ENCODE measurements at places on chromosomes 7 and 10.

DNA sequence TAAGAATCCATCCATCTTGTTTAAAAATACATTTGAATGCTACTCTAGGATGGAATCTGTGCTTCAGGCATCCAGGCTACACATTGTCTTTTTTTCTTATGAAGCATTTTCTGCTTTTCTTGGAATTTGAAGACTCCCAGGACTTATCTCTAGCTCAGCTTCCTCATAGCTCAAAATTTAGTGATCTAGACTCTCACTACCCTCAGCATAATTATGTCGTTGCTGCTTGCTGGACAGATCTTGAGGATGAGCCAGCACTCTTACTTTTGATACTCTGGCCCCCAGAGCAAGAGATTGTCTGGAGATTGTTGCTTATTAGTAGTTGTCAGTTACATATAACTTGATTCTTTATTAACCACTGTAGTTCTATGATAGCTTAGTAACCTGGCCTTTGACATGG lies 83.3 kb upstream of the FGL2 start:
- DNase-seq = no peak

DNA sequence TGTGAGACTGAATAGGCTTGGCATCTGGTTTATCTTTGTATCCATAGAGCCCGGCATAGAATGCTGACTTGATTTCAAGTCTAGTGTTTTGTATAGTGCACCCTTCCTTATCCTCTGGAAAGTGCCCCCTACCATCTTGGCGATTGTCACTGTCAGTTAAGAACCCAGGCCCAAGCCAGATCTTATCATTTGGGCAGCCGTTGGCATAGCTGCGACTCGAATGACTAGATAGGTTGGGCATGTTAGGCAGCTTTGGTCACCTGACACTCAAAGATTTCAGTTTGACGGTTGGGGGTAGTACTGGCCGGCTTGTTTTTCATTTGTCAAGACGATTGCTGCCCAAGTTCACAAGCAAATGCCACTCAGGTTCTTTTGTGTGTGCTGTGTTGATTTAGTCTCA lies 6.6 kb downstream of the NIPSNAP2 start:
- no peak for DNase-seq

- DNase-seq = no peak
Observed at GRCh38 chr10:99621454-99622251, 1.4 kb upstream of the SLC25A28 start.

DNA sequence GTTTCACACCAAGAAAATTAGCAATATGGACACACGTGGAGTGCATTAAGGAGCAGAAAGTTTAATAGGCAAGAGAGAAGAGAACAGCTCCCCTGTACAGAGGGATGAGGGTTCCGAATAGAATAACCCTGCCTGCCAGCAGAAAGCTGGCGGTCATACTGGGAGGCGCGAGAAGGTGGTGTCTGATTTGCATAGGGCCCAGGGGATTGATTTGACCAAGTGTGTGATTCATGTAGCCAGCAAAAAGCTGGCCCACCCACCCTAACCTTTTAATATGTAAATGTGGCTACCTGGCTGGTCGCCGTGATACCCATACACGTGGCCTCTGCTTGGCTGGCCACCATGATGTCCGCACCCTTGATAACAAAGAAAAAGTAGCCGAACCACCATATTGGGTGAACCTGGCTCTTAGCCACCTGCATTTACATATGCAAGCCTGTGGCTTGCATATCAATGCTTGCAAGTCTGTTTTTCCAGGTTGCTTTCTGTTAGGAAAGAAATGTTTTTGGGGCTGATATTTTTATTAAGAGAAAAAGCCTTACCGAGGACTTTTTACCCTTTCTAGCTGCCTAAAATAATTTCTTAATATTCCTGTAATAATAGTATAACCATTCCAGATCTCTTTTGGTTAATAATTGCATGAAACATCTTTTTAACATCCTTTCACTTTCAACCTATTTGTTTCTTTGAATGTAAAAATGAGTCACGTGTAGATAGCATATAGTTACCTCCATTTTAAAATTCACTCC lies 20.5 kb upstream of the VWDE start:
- no peak for DNase-seq

GRCh38 chr10:113293167-113293566 lies 259.7 kb upstream of the HABP2 start:
- no peak for DNase-seq

DNA sequence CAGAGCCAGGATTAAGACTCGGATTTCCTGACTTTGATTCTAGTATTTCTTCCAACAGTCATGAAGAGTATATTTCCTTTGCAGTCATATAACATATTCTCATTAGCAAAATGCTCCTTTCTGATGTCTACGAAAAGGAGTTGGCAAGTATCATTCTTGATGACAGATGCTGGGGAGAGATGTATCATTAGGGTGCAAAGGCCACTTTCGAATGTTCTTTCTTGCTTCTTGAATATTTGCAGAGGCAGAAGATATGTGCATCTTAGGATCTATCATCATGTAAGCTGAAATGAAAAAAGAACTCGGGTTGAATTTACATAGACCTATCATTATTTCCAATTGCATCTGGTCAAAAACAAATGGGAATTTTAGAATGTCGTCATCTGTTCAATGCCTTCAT lies 294.4 kb downstream of the BAMBI start:
- no peak for DNase-seq

GRCh38 chr10:6704896-6705295 lies 124.8 kb upstream of the PRKCQ start:
- no peak for DNase-seq

- DNase-seq = no peak
Observed at GRCh38 chr7:127858091-127858914, 172.9 kb downstream of the LRRC4 start.

- no peak for DNase-seq
Observed at GRCh38 chr10:85620807-85621206, 745.8 kb downstream of the GRID1 start.

GRCh38 chr10:70555371-70555770 lies 47.2 kb downstream of the PRF1 start:
- no peak for DNase-seq

- DNase-seq = no peak
Observed at GRCh38 chr10:2777666-2778355, 289.5 kb upstream of the PFKP start.

DNA sequence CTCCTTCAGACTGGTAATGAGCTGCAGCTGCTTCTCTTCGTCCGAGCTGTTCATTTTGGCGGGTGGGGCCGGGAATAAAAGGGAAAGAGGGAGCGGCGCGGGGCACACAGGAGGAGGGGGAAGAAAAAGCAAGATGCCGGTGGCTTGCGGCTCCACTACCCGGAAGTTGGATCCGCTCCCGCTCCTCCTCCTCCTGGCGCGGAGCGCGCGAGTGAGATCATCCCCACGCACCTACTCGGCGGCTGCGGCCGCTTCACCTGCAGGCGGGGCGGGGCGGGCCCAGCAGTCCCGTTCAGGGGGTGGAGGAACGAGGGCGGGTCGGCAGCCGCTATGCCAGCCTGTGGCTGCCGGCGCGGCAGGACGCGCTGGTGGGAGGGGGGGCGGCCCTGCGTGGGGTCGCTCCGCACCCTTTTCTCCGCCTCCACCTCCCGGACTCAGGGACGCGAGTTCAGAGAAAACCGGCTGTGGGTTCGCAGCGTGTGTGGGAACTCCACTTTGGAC lies at the start of gene SHTN1:
Gene SHTN1, minus strand, starts transcription at position 162 of the 501 bp plus-strand sequence. Its CDS starts 108 bp downstream, at position 54.
- peak; percentile 26 for DNase-seq

DNA sequence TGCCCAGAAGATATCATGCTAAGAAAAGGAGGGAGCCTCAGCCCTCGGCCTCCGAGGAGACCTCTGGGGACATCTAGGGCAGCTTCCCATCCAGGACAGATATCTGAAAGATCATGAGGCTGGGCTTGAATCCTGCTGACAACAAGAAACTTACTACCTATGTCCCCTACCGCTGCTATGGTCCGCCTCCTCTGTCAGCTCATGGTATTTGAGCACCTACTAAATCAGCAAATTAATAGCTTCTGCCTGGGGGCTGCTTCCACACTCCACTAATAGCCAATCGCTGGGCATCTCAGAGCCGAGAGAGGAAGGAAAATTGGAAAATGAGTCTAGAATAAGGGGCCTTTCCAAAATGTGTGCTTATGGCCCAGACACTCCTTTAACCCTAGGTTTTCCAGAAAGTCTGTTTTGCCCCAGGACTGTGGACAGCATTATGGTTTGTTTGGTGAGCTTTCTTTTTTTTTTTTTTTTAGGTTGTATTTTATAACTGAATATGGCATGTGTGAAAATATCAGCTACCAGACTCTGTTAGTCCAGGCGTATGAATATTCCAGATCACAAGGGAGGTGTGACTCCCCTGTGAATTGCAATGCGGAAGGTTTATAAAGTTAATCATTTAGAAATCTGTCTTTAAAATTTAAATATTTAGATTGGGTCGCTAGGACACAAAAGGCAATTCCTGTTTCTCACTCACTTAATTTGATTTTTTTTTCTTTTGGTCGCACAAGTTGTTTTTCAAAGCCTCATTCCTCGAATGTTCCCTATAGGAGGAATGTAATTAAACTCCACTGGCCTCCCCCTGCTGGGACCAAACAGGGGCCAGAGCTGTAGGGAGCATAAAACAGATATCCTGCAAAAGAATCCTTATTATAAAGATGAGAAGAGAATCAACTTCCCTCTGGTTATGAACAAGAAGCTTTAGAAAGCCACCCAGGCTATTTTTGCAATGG lies 89.4 kb downstream of the PARP12 start:
- no peak for DNase-seq

DNA sequence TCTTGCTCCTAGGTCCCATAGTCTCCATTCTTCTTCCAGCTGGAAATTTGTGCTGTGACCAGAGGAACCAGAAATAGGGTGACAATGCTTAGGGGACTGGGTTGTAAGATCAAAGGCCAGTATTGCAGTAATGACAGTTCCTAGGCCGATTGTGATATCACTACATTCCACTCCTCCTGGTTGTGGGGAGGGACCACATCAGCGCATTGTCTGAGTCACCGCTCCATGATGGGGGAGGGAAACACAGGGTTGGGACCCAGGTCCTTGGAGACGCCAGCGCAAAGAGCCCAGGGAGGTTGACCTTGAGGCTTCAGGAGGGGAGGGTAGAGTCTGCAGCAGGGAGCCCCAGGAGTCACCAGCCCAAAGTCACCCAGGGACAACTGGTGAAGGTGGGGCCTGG lies 20.8 kb upstream of the GGCT start:
- DNase-seq = no peak

- peak; percentile 4 for DNase-seq
Observed at GRCh38 chr7:127654404-127655394, 2.7 kb downstream of the SND1 start.

DNA sequence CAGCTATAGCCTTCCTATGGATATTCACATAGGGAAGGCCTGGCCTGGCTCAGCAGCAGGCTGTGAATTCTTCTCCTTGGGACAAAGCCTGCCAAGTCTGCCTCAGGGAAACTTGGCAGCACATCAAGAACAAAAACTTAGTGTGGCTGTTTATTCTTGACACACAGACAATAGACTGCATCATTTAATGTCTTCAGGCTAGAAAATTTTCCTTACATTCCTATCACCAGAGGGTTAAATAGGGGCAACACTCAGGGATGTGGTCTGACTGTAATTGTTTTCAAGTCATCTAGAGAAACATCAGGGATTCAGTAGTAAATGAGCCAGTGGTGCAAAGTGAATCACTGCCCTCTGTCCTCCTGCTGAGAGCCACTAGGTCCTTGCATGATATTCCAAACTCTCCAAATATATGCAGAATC lies 137.3 kb downstream of the SEMA3C start:
- DNase-seq = no peak

GRCh38 chr10:48469516-48470020 lies 135.3 kb downstream of the ARHGAP22 start:
- no peak for DNase-seq

DNA sequence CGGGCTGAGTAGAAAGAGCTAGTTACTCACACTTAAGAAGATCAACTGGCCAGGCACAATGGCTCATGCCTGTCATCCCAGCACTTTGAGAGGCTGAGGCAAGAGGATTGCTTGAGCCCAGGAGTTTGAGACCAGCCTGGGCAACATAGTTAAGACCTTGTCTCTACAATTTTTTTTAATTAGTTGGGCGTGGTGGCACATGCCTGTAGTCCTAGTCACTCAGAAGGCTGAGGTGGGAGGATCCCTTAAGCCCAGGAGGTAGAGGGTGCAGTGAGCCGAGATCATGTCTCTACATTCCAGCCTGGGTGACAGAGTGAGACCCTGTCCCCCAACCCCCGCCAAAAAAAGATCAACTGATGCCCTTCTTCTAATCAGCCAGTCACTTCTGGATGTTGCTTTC lies 74.6 kb upstream of the ATP6V0A4 start:
- no peak for DNase-seq

DNA sequence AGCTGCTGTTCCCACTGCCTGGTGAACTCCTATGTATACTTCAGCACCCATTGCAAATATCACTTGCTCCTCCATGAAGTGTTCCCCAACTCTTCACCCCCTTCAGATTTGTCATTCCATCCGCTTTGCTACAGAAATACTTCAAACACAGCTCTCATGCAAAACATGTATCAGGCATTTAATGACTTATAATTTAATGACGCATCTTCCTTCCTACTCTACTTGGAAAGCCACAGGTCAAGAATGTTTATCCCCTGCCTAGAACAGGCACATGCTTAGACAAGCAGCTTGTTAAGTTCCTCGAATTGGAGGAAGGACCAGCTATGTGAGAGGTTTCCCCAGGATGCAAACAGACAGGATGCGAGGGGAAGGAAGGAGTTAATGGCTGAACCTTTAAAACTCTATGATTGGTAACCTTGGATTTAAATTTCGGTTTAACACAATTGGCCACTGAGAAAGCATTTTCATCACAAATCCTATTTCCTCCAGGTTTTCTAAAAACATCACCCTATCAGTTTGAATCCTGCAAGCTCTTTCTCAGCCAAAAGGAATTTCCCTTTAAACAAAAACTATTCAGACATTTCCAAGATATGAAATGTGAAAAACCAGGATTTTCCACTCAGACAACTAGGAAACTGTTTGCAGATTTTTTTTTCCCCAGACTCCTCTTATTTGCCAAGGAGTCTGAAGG lies 11.5 kb downstream of the CREB3L2 start:
- DNase-seq = no peak

DNA sequence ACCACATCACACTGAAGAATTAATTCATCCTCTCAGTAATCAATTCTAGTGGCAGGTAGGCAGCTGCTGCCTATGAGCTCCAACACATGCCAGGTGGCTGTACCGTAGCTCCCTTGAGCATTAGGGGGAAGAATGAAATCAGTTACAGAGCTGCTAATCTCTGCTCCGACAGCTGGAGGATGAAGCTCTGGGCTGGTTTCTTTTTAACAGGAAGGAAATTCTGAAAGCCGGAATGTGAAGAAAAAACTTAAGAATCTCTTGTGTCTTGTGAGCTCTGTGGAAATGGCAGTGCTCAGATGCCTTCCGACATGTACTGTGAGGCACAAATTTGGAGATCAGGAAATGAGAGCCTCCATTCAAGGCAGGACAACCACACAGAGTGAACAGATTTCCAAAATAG lies 2.8 kb upstream of the AHCYL2 start:
- no peak for DNase-seq

DNA sequence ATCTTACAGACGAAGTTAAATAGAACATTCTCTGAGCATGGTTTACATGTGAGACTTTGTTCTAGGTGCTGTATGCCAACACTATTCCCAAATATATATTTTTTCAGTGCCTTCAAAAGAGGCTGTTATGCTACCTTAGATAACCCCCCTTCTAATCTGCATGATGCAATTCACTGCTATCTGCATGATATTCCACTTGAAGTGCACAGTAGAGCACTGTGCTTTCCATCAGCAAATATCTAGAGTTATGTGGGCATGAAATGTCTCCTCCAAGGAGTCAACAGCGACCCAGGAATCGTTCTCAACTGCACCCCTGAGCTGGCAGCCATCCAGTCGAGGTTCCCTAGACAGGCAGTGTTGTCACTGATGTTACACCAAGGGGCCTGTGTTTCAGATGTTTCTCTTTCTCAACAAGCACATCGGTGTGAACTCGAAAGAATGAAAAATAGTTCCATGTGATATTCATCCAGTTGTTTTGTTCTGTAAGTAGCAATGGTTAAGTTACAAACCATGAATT lies 88.3 kb downstream of the PDE1C start:
- no peak for DNase-seq
